ENCODE measurements at places on chromosomes 2 and 18. TPM values are rescaled to one million over a fixed set of nuclear protein-coding genes. Genes with fewer than 3 reads are reported as not detected.

DNA sequence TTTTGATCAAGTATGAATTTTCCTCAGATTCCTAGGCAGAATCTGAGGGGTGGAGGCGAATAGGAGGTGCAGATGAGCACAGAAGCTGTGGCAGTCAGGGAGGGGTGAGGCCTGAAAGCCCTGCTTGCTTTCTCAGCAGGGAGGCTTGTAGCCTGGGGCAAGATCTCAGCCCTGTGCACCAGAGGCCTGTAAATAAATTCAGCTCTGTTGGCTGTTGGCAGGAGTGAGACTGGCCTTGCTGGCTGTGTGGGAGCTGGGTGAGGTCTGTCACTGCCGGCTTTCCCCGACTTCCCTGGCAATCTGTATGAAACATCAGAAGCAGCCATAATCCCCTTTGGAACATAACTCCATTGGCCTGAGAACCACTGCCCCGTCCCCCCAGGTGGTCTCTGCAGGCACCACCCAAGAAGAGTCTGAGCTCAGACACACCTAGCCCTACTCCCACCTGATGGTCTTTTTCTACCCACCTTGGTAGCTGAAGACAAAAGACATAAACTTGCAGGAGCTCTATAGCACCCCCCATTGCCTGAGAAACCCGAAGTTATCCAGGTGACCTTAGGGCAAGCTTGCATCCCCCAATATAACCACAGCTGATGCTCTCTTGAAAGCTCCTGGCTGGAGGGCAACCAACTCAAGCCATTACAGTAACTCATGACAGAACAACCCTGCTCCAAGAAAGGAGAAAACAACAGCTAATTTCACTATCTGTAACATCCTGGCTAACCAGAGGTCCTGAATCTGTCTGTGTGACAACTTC lies 32.3 kb downstream of the EVA1A start:
- DNase-seq, result no peak

DNA sequence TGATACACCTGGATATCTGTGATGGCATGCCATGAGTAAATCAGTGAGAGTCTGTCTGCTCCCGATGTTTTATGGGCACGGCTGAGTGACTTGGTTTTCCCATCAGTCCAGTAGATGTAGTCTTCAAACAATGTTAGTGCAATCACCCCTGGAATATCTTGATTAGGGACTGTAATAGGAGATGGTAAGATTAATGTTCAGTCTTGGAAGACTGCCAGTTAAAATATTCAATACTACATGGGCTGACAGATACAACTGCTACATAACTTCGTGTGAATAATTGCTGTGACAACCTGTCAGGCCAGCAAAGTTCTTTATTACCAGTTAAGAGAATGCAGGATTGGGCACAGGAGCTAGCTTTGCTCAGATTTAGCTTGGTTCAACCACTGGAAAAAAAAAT lies 1673.3 kb downstream of the LRP1B start:
- no peak for DNase-seq

DNA sequence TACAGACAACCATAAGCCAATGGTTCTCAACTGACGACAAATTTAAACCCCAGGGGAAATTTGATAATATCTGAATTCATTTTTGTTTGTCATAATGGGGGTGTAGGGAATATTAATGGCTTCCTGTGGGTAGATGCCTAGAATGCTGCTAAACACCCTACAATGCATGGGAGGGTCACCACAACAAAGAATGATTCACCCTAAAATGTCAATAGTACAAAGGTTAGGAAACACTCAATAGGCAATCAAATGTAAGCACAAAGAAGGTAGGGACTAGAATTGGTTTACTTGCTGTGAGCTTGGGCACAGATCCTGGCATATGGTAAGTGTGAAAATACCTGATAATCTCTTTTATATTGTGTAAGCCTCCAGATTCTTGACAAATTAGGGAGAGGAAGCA lies 20.1 kb upstream of the FANCL start:
- no peak for DNase-seq

- peak; percentile 72 for DNase-seq
Observed at GRCh38 chr2:75640621-75641121, 5.9 kb upstream of the MRPL19 start.

GRCh38 chr2:209988010-209988409 lies 14.4 kb upstream of the RPE start:
- DNase-seq, result no peak

- no peak for DNase-seq
Observed at GRCh38 chr18:33375829-33376228, 64.7 kb downstream of the CCDC178 start.

- no peak for DNase-seq
Observed at GRCh38 chr18:34942975-34943374, 98.2 kb upstream of the MAPRE2 start.

- DNase-seq, result no peak
Observed at GRCh38 chr18:55466789-55467188, 121.2 kb downstream of the TCF4 start.

DNA sequence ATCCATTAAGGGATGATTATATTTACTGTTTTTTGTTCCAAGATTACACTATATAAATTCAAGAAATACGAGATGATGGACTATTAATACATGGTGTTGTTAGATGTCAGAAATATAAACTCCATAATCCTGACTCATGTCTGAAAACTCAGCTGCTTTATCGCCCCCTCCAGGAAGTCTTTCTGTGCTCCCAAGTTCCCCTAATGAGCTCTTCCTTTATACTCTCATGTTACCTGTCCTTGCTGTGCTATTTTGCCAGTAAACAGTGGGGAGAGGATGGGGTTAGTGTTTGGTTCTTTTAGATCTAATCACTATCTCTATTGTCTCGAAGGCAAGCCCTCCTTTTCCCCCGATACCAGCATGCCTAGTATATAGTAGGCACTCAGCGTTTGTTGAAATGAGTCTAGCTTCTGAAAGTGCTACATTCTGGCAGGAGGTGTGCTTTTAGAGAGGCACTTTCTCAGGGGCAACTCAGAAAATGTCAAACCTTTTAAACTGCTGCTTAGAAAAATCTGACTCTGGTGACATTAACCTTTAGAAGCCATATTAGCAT lies 21.4 kb upstream of the BARD1 start:
- no peak for DNase-seq

GRCh38 chr2:111985514-111985913 lies 69.6 kb upstream of the TMEM87B start:
- DNase-seq, result no peak

- no peak for DNase-seq
Observed at GRCh38 chr2:202426751-202427150, 50.6 kb downstream of the BMPR2 start.

DNA sequence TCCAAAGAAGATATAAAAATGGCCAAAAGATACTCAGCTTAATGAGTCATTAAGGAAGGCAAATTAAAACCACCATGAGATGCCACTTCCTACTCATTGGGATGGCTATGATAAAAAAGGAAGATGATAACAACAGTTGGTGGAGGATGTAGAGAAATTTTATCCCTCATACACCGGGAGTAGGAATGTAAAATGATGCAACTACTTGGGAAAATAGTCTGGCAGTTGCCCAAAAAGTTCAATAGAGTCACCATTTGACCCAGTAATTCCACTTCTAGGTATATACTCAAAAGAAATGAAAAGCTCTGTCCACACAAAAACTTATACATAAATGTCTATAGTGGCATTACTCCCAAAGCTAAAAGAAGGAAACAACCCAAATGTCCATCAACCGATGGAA lies 10.1 kb upstream of the SULT1C2 start:
- no peak for DNase-seq

GRCh38 chr18:21741562-21742314 lies 1.1 kb downstream of the MIB1 start:
- DNase-seq, result peak; percentile 36

GRCh38 chr18:50559752-50560680 lies at the start of gene MAPK4:
Gene MAPK4, plus strand, starts transcription at chr18:50560087. Its CDS starts 103,872 bp downstream, at chr18:50663959.
- DNase-seq, result peak; percentile 53

- no peak for DNase-seq
Observed at GRCh38 chr2:160747501-160748170, 254.0 kb upstream of the RBMS1 start.

DNA sequence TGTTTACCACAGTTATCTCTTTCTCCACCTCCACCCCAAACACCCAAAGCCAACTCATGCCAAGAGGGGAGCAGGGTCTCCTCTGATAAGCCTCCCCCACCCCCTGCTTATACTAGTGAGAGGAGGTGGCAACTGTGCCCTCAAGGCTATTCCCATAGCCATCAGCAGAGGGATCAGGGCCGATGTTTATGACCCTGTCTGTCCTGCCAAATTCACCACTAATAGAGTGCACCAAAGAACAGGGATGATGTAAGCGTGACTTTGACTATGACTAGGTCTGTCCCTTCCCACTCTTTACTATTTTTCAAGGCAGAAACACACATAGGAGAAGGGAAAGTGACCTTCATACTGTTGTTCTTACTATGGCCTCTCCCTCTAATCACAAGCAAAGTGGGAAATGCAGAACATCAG lies 74.6 kb downstream of the CLHC1 start:
- DNase-seq, result no peak

- DNase-seq, result no peak
Observed at GRCh38 chr2:198322275-198322674, 517.9 kb downstream of the PLCL1 start.

DNA sequence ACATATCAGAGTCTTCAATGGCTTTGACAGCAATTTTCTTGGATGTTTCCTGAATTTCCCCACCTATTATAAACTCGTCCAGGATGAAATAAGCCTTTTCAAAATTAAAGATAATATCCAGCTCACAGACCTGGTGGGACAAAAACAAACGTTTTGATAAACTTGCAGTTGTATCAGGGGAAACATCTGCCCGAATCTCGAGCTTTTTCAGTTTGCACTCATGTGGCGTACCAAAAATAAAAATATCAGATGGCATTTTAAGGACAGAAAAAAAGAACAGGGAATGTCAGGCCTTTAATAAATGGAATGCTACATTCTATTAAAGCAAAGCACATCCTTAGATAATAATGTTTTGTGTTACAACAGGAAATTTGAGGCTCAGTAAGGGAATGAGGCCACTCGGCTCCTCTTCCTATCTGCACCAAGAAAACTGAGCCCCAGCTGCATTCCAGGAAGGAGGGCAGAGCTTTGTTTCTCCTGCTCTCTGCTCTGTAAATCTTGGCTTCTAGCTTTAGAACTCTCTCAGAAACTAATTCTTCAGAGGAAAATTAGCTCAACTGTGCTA lies 72.1 kb downstream of the AP1S3 start:
- DNase-seq, result no peak

- DNase-seq, result no peak
Observed at GRCh38 chr2:43461453-43462073, 134.3 kb downstream of the THADA start.

DNA sequence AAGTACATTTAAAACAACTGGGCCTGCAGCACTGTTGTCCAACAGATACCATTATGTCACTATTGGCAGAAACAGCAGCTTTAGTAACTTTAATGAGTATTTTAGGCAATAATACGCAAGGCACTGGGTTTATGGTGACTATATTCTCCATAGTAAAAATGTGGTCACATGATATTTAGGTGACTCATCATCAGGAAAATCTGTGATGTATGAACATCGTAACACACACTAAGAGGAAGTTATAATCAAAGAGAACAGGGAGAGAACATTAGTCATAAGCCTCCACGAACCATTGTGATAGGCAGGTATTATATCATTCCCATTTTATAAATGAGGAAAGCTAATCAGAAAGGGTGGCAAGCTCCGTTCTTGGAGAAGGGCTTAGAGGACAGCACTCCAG lies 36.9 kb downstream of the RAPH1 start:
- DNase-seq, result peak; percentile 7

DNA sequence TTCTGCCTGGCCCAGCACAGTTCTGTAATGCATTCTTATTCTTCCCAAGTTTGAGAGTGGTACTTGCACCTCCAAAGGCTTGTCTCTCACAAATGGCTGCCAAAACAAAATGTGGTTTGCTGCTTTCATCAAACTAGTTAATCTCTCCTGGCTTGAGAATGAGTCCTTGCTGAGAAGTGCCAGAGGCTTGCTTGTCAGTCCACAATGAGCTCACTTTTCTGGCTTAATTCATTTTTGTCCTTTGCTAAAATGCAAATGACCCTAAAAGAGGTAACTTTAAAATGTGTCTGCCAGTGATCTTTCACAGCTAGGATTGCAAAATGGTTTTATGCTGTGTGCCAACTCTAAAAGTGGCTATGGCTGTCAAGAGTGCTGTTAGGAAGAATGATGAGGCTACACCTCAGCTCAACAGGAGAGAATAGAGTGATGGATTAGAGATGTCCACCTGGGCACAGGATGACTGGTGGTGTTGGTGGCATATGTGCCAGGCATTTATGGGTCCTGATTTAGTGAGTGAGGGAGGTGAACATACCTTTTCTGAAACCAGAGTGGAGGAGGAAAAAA lies 291.2 kb upstream of the HNMT start:
- no peak for DNase-seq

- DNase-seq, result no peak
Observed at GRCh38 chr2:213416832-213417231, 132.6 kb downstream of the SPAG16 start.

- no peak for DNase-seq
Observed at GRCh38 chr18:53698907-53699306, 525.6 kb downstream of the MBD2 start.

GRCh38 chr2:135818937-135819610 lies 17.9 kb downstream of the LCT start:
- DNase-seq, result no peak

The PLEKHH2 gene
- polyA plus RNA-seq, result 5.6 TPM

The SCN1A gene
- 0.25 TPM for polyA plus RNA-seq

The PRSS56 gene
- 2.2 TPM for polyA plus RNA-seq

The TMEM247 gene
- polyA plus RNA-seq, result not detected

The SCN7A gene
- polyA plus RNA-seq, result 46.2 TPM

The CNTNAP5 gene
- 0.06 TPM for polyA plus RNA-seq

The NDC80 gene
- 8.9 TPM for polyA plus RNA-seq

The CDH19 gene
- polyA plus RNA-seq, result 0.92 TPM

The STPG4 gene
- polyA plus RNA-seq, result not detected

The D2HGDH gene
- polyA plus RNA-seq, result 25.0 TPM

The ESPNL gene
- polyA plus RNA-seq, result 1.2 TPM

The TMBIM1 gene
- polyA plus RNA-seq, result 85.4 TPM

The ARHGEF33 gene
- 1.6 TPM for polyA plus RNA-seq

The CD8A gene
- 0.10 TPM for polyA plus RNA-seq

The SLC25A12 gene
- 23.6 TPM for polyA plus RNA-seq

The CYP27A1 gene
- polyA plus RNA-seq, result 25.4 TPM

Measured in hindlimb muscle (tissue), 1 donor.